ENCODE measurements at places on chromosomes 6 and 20. TPM values are rescaled to one million over a fixed set of nuclear protein-coding genes. Genes with fewer than 3 reads are reported as not detected.

The TMEM151B gene
- total RNA-seq: not detected

The CST2 gene
- not detected for total RNA-seq

The MLN gene
- not detected for total RNA-seq

The GNAS gene
- total RNA-seq: 406 TPM

The SLA2 gene
- not detected for total RNA-seq

The ERVFRD-1 gene
- total RNA-seq: not detected

The CNPY3 gene
- total RNA-seq: 28.7 TPM

Measured in bronchus fibroblast of lung (primary cell).